ENCODE measurements at places on chromosomes 4 and X.

GRCh38 chr4:99459546-99460042 is 24.5 kb upstream of the ADH7 start:
- DNase-seq, result no peak

DNA sequence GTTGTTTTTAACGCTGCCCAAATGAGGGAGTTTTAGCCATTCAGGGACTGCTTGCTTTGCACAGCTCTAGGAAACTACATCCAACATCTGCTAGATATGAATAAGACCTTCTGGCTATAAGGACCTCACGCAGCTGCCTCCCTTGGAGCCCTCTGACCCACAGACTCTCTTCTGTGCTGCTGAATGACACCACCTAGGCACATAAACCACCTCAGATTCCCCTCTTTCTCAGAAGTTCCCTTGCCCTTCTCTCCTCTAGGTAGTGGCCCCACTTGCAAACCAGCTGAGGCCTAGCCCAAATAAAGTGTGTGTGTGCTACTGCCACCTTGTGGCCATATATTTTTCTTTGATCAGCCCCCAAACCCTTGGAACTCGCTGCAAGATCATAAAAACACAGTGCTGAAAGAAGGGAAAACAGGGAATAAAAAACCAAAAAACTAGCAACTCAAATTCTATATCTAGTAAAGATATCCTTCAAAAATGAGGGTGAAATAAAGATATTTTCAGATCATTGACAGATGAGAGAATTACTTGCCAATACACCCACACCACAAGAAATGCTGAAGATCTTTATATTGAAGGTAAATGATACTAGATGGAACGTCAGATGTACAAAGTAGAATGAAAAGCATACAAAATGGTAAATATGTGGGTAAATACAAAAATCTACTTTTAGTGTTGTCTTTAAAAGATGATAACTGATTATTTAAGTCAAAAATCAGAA is 265.9 kb downstream of the ADAMTS3 start:
- peak; percentile 18 for DNase-seq

- no peak for DNase-seq
Observed at GRCh38 chr4:107115185-107115847, 79.2 kb upstream of the DKK2 start.

- DNase-seq, result no peak
Observed at GRCh38 chr4:13920111-13920875, 292.8 kb upstream of the BOD1L1 start.
